Stimulated activated CD4-positive, alpha-beta T cell treated with anti-CD3 and anti-CD28 coated beads, Interleukin-2, amount 100 ng/mL, for 24 hours (primary cell): ENCODE measurements at places on chromosomes 6 and 20.

DNA sequence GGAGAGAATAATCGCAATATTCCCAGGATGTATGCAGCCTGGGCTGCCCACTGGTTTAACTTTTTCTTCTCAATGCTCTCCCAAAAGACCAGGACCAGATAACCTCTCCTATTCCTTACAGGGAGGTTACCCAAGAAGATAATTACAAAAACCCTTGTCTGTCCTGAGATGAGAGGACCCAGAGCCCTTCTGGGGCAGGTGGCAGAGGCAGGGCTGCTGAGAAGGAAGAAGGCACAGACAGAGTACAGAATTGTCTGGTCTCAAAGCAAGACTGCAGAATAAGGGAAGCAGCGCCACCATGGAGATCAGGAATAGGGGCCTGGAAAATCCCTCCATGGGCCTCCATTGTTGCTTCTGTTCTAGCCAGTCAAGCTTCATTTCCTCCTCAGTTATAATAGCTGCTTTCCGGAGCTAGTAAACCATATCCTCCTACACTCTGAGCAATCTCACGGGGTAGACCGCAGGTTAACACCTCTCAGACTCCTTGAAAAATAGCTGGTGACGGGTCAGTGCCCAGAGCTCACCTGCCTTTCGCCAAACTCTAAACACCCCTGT lies 463 bp upstream of the HLA-DMB start:
- DNase-seq: peak; percentile 37

GRCh38 chr20:11861479-11861878 lies 56.2 kb upstream of the BTBD3 start:
- no peak for DNase-seq

GRCh38 chr20:46683939-46684750 lies 5.1 kb downstream of the TP53RK start:
- DNase-seq: no peak

DNA sequence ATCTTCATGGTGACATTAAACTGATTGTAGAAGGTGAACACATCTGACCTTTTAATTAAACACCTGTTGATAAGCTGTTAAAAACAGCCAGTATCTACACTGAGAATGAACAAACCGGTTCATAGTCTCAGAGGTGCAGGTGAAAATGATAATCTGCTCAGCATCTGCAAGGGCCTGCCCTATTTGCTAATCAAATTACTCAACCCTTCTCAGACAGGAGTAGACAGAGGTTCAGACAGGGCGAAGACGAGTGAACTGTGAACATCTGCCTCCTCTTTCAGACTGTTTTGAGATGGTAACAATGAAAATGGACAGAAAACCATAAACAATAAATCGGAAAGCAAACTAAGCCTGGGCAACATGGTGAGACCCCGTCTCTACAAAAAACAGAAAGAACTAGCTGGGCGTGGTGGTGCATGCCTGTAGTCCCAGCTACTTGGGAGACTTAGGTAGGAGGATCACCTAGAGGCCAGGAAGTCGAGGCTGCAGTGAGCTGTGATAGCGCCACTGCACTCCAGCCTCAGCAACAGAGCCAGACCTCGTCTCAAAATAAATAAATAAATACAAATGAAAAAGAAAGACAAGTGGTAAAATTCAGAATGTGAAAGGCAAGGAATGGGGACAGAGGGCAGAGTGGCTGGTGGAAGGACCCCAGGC lies 55.9 kb downstream of the NINL start:
- DNase-seq: no peak

- no peak for DNase-seq
Measured at GRCh38 chr6:45326698-45327417, 1.3 kb upstream of the RUNX2 start.

DNA sequence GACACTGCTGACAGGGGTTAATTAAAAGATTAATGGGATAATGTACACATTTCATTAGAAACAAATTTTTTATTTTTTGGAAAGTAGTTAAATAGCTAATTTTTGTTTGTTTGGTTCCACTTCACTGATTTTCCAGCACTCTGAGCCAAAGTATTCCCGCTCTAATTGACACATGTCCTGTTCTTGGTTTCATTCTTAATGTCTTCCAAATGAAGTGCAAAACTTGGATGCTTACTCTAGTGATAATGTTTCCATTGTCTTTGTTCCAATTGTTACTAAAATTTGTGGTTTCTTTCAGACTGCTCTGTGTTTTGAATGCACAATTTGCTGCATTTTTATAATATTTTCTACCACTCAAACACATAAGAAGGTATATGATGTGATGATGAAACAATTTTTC lies 794.3 kb downstream of the PHF3 start:
- no peak for DNase-seq

GRCh38 chr6:97114645-97115044 lies 168.4 kb downstream of the MMS22L start:
- no peak for DNase-seq

GRCh38 chr6:837380-837779 lies 144.4 kb upstream of the EXOC2 start:
- DNase-seq: no peak

DNA sequence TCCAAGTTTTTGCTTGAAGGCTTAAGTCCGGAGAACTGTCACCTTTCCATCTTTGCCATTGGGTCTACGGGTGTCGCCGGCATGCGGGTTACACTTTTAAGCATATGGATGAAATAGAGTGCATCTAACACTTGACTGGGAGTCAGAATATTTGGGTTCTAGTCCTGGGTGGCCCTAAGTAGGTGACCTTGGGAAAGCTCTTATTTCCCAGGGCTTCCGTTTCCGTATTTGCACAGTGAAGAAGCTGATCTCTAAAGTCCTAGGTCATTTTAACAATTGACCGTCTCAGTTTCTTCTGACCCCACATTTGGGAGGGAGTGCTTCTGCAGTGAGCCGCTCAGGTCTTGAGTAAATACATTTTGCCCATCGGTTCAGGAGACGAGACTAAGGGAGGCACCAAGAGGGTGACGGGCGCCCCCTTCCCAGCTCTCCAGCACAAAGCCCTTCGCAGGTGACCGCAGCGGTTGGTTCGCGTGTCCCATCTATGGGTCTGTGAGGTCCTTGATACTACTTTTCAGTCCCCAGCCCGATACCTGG lies 651 bp upstream of the BLTP3A start:
- DNase-seq: peak; percentile 51

- DNase-seq: peak; percentile 76
Measured at GRCh38 chr6:26158076-26158580, 70.9 kb downstream of the HFE start.

DNA sequence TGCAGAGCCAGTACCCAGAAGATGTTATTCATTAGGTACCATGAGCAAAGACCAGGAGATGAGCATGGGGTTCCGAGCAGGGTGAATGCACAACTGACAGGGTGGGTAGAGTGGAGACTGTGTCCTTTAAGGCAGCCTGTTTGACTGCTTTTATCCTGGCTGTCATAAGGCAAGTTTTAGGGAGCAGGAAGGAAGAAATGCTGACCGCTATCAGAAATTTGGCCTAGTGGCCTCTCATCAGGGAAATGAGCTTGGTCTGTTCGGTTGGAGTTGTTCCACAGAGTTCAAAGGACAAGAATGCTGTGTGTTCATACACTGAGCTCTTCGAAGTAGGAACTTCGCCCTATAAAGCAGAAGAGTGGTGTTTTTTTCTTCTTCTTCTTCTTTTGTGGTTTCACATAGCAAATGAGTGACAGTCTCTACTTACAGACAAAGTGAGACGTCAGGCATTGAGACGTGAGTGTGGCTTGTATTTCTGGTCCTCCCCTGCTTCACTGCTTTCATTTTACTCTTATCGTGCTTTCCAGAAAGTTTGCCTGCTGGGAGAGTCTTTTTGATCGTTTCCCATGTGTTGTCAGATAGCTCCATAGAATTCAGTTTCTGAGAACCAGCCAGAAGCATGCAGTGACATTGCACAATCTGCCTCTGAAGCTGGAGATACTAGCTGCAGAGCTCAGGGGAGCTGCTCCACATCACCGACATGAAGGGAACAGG lies at the start of gene CASS4:
TSS of gene CASS4 (plus strand) at position 502 of the 714 bp plus-strand sequence. CDS start at position 701, 199 bp downstream.
- DNase-seq: peak; percentile 34

- DNase-seq: no peak
Measured at GRCh38 chr6:14806101-14806500, 439.8 kb upstream of the JARID2 start.

DNA sequence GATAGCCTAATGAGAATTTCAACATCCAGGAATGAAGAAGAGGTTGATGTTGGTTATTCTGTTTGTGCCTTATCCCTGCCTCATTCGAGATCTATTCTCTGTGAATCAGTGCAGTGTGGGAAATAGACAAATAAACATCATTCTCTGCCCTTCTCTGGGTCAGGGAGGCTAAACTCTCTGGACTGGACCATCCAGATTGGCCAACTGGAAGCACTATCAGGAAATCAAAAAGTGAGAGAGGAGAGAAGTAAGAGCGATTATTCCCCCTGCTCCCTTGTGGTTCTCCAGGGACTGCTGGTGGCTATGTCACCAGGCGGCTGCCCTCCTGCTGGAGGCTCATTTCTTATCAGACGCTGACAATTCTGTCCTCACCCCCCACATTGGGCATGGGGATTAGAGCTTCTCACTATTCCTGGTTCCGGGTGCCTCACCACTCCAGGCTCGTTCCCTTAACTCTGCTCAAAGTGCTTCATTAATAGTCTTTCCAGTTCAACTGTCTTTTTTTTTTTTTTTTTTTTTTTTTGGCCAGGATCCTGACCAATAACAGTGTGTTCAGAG lies 201.7 kb upstream of the RREB1 start:
- DNase-seq: no peak

DNA sequence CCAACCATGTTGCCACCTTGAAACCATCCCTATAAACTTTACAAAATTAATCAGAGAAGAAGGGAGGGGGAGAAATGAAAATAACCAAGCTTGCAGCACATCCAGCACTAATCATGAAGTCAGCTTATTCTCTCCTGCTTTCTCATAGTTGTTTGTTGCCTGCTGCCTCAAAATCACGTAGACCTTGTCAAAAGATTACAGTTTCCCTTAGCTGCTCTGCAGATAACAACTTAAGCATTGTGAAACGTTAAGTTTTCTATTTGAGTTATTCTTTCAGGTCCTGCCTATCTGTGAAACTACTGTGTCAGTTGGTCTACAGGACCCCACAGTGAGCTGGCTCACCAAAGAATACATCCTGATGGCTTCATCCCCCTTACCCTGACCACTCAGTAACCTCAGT lies 32.9 kb downstream of the SLC17A4 start:
- no peak for DNase-seq

DNA sequence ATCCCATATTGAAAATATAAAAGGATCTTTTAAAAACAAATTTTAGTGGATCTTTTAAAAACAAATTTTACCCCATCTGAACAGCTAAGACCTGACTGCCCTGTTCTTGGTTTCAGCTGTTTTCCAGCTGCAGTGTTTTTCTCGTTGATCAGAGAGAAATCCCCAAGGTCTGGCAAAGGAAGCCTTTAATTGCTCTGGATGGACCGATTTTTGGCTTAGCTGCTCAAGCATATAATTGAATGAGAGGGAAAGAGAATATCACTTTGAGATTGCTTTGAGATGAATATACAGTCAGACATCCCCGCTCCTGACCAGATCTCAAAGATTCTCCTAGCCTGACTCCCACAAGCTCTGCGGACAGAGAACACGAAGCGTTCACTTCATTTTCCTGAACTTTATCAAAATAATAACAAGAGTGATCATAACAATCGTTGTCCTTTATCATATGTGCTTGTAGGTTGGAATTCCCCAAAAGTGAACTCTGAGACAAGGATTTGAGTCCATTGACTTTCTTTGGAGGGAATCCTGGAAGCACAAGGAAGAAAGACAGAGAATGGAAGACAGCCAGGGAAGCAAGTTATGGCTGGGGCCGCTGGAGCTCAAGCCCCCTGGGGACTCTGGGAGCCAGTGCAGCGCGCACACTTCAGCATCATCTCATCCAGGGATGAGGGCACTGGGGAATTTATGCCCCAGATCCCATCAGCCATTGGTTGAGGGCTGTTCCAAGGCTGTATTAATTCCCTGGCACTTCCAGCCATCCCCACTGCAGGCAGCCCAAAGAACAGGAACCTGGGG lies 101.3 kb downstream of the SNX5 start:
- no peak for DNase-seq

DNA sequence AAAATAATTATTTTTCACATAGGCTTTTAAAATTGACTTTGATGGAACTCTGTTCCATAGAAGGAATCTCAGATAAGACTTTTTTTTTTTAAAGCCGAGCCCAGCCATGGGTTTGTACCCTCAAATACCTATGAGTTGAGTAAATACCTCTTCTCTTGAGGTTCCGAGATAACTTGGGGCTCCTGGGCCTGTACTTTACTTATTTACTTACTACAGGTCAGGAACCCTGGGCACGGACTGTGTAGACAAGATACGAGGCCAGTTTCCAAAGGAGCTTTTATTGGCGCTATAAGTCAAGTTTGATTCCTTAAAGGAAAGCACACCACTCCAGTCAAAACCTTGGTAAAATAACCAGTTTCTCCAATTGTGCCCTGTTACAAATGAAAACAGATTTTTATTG lies 7.5 kb downstream of the AFG1L start:
- no peak for DNase-seq

GRCh38 chr6:117483004-117483644 lies 650 bp downstream of the DCBLD1 start:
- no peak for DNase-seq

DNA sequence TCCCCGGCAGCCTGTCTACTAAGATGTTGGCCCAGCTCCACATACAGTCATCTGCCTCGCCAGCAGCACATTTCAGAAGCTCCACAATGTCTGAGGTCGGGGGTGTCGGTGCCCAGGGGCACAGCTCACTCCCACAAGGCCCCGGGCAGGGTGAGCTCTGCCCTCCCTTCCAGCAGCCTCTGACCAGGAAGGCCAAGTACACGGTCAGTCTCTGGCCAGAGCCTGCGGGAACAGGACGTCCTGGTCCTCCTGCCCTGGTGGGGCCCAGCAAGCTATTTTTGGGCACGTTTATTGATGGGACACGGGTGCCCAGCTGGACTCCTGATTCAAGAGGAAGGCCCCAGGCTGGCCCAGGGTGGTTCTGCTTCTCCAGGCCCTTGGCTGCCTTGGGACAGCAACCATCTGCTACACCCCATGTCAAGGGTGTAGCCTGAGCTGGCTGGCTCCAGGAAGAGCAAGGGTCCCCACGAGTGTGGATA lies 114.9 kb upstream of the PTPN1 start:
- DNase-seq: no peak

GRCh38 chr20:24895898-24896658 lies 53.0 kb upstream of the CST7 start:
- no peak for DNase-seq

DNA sequence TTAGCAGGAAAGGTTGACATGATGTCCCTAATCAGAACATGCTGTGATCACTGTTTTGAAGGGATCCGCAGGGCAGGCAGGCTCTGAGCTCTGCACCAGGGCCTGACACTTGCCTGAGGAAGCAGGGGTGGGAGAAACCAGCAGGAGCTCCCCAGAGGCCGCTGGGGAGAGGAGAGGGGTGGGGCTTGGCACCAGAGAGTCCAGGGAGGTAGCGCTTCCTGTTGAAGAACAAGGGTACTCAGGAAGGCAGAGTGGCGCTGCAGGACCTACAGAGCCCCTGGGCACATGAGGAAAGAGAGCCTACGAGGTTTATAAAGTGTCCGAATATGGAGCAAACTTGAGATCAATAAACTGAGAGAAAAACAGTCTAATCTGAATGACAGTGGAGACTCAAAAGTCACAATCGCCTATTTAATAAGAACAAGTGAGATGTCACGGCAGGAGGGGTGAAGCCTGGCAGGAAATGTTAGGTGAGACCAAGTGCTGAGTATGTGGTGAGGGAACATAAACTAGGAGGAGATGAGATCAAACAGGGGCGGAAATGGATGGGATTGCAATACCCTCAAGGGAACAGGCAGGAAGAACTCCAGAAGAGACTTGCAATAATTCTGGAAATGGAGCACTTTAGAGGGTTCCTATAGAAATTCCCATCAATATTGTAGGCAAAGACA lies 5.8 kb upstream of the TBXT start:
- no peak for DNase-seq
